ENCODE measurements at places on chromosomes 12 and 14.

GRCh38 chr12:83850531-83850930 is 1062.1 kb downstream of the SLC6A15 start:
- no peak for DNase-seq

DNA sequence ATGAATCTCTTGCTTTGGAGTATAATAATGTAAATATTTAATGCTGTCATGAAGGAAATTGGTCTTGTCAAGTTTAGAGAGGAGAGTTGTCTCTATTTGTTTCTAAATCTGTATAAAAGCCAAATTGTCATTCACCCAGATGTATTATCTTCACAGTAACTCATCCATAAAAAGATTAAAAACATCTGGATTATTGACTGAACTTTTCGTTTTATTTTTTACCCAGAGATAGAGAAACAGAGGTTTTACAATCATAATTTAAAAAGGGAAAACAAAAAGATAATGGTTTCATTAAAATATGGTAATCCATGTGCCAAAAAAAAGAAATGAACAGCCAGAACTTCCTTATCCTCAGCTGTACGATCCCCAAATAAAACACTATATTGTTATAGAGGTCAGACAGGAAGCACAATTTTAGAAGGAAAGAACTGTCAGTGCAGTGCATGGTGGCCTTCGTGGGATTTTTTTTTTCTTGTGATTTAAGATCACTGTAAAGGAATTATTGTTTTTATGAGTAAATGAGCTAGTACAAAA is 125.9 kb downstream of the ACSS3 start:
- no peak for DNase-seq

- no peak for DNase-seq
Measured at GRCh38 chr12:93447555-93448290, 6.0 kb upstream of the UBE2N start.

DNA sequence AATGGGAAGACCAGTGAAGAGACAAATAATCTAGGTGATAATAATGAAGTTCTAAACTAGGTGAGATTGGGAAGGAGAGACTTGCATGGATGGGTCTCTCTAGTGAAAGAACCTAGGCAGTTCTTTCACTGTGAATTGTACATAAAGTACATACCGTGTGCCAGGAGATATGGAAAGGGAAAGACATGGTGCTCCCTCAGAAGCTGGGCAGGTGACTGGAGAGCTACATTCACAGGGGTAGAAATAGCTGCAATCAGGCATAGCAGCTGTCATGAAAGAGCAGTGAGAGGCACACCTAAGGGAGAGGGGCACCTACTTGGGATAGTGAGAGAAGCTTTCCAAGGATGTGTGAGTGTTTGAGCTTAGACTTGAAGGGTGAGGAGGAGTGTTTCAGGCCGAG is 9.3 kb downstream of the STK38L start:
- DNase-seq = no peak

DNA sequence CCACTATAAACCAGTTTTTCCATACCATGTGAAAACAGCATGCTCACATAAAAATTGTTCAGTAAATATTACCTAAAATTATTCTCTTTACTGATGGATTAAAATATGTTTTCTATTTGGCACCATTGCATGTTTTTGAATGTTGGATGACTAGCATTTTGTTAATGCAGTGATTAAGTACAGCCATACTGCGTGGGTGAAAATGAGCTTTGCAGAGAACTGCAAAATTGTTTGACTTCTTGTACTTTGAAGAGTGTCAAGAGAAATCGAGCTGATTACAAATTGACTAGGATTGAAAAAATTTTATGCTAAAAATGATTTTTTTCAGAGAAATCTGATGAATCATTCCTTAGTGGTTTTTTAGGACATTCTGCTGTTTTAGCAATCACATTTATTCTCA is 452.9 kb downstream of the RPL10L start:
- no peak for DNase-seq

- no peak for DNase-seq
Measured at GRCh38 chr12:125105600-125105999, 40.4 kb downstream of the AACS start.

DNA sequence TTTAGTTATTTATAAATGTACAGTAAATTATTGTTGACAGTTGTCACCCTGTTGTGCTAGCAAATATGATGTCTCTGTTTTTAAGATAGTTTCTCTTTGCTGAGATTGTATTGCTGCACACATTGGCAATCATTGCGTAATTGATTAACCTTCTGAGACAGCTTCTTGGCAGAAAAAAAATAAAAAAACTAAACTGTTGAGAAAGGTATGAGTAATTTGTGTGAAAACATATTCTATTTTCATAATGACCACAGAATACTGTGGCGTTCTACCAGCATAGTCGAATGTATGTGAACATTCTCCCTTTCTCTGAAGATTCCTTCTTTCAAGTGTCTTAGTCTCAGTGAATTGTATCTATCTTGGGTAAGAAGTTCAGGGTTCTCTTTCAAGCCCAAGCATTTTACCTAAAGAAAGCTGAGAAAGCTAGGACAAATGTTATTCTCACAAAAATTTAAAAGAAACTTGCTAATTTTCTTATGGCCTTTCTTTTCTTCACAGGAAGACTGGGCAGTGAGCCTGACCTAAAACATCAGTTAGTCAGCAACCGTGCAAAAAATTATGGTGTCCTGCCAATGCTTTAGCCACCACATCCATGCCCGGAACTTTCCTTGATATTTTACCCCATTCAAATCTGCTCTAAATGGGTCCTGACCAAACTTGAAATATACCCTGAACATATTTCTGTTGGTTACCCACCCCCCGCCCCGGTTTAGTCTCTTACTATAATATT is 69.0 kb upstream of the REP15 start:
- DNase-seq = no peak

GRCh38 chr14:103127861-103128598 is 4.8 kb downstream of the TNFAIP2 start:
- no peak for DNase-seq

DNA sequence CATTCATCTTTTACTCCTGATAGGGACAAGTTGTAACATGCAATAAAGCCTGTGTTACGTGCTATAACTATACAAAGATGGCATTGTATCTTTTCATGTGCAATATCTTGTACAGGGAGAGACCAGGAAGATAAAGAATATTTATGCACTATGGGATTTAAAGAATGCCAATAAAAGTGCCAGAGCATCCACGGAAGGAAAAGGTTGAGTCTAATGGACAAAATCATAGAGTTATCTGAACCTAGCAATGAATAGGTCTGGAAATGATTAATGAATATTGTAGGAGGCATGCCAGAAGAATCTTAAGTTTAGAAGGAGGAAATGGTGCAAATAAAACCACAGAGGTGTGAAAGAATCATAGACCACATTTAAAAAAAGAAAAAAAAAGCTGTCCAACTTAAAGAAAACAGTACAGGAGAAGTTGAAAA is 263.9 kb downstream of the KCNC2 start:
- no peak for DNase-seq

DNA sequence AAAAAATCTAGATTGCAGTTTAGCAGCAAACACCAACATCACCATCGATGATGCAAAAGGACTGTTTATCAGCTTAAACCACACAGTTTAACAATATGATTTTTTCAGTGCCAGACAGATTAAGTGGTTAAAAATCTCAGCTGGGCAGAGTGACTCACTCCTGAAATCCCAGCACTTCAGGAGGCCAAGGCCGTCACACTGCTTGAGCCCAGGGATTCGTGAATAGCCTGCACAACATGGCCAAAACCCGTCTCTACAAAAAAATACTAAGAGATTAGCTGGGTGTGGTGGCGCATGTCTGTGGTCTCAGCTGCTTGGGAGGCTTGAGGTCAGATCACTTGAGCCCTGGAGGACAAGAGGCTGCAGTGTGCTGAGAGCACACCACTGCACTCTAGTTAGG is 8.9 kb downstream of the RSRC2 start:
- DNase-seq = no peak

DNA sequence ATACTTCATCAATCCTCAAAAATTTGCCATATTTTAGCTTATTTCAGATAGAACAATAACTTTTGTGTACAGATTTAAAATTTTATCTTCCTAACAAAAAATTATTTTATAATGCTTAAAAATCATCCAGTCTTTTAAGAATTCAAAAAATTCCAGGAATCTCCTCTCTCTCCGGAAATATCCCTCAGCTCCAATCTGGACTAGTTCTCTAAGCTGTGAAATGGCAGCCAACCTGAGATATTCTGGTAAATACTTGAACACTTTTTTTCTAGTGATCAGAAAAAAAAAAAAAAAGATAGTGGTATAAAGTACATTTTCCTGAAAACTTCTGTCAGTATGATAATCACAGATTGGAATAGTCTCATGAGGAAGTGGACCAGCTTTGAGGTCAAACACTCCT is 57.6 kb downstream of the SSPN start:
- DNase-seq = no peak

GRCh38 chr14:98186140-98186539 is 1085.9 kb downstream of the BCL11B start:
- no peak for DNase-seq

DNA sequence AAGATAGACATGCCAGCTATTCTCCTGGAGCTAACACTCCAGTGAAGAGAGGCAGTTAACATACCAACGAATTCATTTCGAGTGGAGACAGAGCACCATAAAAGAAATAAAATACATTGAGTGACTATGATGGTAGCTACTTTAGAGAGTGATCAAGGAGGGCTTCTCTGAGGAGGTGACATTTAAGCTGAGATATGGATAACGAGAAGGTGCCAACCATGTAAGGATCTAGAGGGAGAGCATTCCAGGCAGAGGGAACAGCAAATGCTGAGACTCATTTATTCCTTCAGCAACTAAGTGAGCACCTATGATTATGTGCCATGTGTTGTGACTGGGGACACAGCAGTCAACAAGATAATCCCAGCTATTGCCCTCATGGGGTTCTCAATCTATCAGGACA is 28.3 kb upstream of the OAS1 start:
- no peak for DNase-seq

GRCh38 chr12:34403706-34404376 is 381.5 kb downstream of the ALG10 start:
- DNase-seq = peak; percentile 53

DNA sequence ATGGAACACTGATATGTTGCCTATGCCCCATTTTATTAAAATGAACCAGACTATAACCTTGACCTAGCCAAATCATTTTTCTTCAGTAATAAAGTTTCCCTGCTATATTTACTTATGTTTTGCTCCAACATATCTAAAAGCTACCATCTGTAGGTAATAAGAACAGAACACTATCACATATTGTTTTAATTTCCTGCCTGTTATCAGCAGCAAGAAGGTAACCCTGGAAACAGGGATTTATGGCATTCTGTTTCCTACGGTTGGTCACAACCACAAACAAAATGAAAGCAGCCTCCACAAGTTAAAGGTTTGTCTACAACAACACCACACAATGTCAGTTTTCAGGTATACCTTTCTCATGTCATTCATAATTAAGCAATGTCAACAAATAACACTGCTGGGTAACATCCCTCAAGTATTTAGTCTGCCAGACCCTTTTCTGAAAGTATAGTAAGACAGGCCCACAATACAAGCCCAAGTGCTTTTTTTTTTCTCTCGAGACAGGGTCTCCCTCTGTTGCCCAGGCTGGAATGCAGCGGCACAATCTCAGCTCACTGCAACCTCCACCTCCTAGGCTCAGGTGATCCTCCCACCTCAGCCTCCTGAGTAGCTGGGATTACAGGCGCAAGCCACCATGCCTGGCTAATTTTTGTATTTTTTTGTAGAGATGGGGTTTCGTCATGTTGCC is 25.5 kb downstream of the GCH1 start:
- no peak for DNase-seq

DNA sequence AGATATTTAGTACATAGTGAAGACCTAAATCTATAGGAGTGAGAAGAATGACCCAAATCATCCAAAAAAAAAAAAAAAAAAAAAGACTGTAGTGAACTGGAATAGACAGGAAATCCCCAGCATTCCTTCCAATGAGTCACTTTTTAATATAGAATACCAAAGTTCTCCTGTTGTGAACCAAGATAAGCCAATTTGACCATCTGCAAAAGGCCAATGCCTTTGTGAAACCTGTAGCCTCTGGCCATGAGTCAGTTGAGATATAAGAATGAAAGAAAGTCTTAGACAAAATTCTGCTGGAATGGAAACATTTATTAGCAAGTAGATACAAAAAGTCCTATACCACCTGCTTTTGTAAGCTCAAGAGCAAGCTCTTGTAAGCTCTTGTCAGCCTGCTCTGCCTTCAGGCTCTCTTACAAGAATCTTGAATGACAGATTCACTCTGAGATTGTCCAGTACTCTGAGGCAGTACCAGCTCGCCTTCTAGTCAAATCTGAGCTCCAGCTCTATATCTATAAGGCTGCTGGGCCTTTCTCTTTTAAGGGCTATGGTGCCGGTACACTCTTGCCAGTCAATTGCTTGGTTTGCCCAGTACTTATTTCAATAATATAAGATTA is 243.0 kb upstream of the TMTC1 start:
- no peak for DNase-seq

DNA sequence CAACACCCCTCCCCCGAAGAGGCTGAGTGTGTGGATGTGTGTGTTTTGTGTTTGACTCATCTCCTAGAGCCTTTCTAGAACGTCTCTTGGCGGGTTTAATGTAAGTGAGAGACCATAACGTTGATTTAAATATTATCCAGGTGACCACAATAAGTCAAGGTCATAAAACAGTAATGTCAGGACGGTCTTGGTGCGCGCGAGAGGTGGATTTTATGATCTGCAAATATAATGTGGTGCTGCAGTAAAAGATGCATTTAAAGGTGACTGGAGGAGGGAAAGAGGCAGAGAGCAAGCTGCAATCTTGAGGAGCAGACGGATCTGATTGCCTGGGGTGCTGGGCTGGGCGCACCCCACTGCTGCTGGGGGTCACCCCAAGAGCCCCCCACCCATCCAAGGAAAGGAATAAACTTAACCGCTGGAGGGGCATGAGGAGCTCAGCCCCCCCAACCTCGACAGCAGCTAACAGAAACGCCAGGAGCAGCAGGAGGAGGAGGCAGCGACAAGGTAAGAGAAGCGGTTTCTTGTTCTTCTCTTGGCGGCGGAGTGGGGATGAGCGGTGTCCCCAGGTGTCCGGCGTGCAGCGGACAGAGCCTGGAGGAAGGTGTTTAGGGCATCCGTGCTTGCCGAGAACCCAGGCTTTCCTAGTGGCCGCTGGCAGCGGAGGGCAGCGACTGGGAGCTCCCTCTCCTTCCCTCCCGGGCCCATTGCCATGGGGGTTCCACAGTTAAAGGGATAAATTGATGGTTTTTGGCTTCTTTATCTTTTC is 5.5 kb downstream of the HOXC10 start:
- DNase-seq = no peak

DNA sequence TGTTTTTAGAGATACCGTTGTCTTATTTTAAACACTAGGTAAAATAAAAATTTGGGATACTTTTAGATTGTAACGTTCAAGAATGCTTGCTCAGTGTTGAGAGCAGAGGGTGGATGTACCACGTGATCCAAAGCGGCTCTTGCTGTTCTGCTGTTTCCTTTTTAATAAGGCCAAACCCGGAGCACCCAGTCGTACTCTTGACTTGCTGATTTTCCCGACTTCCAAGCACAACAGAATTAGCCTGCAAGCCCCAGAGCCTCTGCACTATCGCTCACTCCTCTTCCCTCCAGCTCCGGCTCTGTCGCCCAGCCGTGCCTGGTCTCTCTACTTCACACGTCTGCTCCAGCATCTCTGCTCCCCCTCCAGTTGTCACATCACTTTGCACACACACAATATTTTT is 77.3 kb downstream of the EMP1 start:
- DNase-seq = no peak
